ENCODE measurements at places on chromosomes 16 and 17.
A peak's percentile ranks its signal among the peaks of the same experiment; 100 is the strongest.

- DNase-seq, result no peak
These were observed 5.4 kb downstream of the SP2 start for GRCh38 chr17:47901423-47901822.

- DNase-seq, result no peak
These were observed 4.2 kb downstream of the CDR2 start for GRCh38 chr16:22370038-22370820.

DNA sequence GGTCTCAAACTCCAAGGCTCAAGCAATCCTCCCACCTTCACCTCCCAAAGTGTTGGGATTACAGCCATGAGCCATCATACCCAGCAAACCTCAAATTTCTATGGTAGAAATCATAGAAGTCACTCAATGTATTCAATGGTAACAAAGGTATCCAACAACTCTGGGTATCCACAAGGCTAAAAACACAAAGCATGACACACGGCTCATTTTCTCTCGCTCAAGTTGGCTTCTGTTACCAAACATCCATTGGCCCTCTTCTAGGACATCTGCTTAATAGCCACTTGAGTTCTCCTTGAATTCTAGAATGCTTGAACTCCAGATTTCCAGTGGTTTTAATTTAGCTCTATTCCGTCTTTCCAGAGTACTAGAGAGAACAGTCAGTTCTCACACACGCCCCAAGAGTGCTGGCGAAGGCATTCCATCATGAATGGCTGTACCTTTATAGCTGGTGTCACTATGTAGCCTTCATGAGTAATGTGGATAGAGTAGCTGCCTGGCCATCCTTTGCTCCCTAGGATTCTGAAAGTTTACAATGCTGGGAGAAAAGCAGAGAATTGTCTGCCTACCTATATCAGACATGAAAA, 42.6 kb downstream of the SPAG9 start:
- DNase-seq, result no peak

DNA sequence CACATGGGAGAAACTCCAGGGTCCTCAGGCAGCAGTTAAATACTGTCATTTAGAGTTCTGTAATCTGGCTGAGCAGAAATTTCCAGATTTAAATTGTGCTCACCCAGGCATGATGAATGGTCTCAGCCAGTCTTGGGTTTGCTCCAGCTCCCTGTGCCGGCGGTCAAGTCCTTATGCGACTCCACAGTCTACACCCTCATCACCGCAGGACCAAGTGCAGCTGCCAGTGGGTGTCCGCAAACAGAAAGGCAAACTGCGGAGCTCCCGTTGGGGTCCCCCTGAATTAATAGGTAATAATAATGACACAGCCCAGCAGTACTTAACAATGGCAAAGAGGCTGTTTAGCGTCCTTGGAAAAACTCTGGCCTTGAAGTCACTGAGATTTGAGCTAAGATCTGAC, 3.9 kb upstream of the CACNG4 start:
- DNase-seq, result no peak

- peak; percentile 34 for DNase-seq
These were observed 78.6 kb upstream of the CREBBP start for GRCh38 chr16:3959148-3959547.

DNA sequence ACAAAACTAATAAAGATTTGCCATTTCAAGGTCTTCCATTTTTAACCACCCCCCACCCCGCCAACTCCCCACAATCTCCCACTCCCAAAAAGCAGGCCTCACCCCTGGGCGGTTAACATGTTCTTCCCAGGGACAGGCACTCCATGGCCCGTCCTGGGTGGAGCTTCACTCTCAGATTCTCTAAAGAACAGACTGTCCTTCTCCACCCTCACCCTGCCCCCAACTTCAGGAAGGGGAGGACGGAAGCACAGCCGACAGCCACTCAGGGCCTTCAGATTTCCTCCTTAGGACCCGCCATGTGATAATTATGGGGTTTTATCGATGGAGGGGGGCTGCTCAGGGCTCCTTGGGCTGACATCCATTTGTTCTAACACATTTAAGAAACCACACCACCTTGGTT, 61.9 kb downstream of the ZFHX3 start:
- DNase-seq, result no peak

DNA sequence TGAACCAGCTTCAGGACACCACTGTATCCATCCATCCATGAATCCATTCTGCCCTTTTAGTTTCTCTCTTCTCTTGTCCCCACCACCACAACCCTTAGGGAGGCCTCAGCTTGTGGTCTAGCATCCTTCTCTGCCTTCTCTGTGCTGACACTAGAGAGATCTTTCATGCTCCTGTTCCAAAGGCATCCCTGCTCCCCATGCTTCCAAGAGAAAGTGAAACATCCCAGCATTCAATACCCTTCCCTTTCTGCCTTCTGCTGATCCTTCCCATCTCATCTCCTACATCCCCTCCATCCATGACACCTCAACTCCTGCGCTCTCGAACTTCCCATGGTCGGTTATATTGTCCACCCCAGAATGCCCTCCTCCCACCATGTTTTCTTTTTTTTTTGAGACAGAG, 10.0 kb downstream of the RAPGEFL1 start:
- no peak for DNase-seq

All from inflammatory macrophage treated with lipopolysaccharide for 1 hour (primary cell).